ENCODE measurements at places on chromosomes 3 and 15.

- DNase-seq: no peak
Observed at GRCh38 chr3:81958972-81959640, 197.7 kb upstream of the GBE1 start.

- no peak for DNase-seq
Observed at GRCh38 chr15:38549222-38549621, 15.4 kb downstream of the RASGRP1 start.

DNA sequence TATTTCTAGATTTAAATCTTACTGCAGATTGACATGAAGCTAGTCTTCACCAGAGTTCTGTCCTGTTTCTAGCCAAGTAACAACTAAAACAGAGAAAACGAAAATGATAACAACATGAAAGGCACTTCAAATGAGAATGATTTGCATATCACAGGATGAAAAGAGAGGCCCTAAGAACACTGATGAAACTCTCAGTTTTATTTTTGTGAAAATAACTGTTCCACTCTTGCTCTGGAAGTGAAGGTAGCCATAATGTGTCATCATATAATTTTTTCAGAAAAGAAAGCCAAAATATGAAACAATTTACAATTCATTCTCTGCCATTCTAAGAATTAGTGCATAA, 274.4 kb downstream of the ADAMTSL3 start:
- DNase-seq: no peak

DNA sequence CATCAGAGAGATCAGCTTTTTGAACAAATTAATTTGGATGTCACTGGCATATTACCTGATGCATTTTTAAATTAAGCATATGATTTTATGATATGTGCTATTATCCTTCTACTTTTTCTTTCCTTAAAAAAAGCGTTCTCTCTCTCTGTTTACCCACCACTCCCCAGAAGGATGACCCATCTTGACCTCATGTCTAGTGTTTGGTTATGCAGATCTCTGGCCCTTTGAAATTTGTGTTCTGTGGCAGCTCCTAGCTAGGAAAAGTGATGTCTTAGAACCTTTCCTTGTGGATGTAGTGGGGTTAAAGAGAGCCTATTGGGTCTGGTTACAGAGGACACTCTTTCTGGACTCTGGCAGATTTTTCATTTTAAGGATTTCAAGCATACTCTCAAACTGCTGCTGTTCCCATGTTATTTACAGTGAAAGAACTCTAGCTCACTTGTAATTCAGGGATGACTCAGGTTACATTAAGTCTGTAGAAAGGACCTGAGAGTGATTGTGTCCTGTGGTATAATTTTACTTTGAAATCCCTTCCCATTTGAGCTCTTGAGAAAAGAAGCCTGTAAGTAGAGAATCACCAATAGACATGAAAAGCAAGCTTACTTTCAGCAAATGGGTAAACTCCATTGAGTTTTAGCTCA, 23.8 kb downstream of the ARHGEF26 start:
- DNase-seq: no peak

DNA sequence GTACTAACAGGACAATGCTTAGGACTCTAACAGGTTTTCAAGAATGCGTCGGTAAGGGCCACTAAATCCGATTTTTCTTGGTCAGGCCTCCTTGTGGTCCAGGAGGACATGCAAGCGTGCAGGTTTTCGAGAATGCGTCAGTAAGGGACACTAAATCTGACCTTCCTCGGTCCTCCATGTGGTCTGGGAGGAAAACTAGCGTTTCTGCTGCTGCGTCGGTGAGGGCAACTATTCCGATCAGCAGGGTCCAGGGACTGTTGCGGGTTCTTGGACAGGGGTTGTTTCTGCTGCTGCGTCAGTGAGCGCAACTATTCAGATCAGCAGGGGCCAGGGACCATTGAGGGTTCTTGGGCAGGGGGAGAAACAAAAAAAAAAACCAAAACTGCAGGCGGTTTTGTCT, 7.8 kb upstream of the UBP1 start:
- no peak for DNase-seq

- no peak for DNase-seq
Observed at GRCh38 chr3:11718637-11719405, 75.1 kb upstream of the VGLL4 start.

DNA sequence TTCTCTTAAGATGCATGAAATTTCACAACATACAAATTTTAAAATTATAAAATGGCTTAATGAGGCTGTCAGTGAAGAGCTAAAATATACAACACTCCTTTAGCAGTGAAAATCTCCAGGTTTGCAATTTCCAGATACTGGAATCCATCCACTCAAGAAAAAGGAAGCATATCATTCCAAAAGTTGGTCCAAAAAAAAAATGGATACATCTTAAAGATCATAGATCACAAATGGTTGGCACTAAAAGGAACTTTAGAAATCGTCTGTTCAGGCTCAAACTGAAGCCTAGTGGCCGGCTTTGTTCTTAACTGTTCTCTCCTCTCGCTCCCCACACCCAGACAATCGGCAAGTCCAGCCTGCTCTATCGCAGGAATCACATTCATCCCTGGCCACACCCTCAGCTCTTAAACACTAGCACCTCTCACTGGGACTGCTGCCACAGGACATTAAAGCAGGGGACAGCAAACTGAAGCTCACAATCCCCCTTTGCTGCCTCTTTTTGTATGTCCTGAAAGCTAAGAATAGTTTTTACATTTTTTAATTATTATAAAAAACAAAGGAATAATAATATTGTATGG, 130.3 kb upstream of the CDIN1 start:
- DNase-seq: no peak

Data from activated gamma-delta T cell (primary cell).